ENCODE measurements at places on chromosomes 6 and 20.

DNA sequence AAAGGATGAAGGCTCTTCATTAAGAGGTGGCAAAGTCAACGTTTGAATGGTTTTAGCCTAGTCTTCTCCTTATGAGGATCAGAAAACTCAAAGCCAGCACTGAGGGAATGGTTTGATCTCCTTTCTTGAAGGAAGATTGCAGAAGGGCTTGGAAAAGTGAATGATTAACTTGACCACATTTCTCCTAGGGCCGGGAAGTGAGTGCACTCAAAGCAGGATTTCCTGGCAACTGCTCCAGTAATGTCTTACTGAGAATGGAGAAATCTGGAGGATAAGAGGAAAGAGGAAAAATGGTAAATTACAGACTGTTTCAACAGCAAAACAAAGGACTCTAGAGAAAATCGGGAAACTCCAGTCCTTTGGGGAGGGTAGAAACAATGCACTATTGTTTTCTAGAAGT, 189.0 kb upstream of the FOXA2 start:
- DNase-seq = no peak

DNA sequence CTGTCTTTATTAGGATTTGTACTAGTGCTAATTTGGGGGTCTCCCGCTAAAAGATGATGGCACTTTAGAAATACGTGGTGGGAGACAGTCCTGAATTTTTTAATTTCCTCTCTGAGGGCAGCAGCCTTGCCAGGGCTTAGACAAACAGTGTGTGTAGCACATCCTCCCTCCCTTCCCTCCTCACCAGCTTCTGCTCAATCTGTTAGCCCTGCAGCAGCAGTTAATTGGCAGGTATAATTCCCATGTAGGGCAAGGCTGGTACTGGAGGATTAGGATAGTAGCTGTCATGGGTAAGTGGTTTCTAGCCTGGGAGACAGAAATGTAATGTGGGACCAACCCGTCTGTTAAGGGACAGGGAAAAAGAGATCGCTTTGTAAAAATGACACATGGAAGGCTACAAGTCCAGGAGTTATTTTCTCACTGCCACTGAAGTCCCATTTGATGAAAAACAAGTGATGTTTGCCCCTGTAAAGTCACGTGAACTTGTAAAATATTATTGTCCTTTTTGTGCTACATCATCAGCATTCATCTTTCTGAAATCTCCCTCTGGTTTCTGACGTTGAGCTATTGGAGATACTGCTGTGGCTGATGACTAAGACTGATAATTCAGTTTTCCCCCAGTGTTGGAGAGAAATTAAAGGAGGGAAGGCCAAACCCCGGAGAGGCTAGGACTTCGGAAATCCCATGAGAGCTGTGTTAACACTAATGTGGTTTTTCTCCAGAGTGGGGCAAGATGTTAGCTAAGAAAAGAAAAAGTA, 40.6 kb downstream of the CTNNBL1 start:
- no peak for DNase-seq

GRCh38 chr6:63649269-63649668, 13.7 kb downstream of the PHF3 start:
- no peak for DNase-seq

DNA sequence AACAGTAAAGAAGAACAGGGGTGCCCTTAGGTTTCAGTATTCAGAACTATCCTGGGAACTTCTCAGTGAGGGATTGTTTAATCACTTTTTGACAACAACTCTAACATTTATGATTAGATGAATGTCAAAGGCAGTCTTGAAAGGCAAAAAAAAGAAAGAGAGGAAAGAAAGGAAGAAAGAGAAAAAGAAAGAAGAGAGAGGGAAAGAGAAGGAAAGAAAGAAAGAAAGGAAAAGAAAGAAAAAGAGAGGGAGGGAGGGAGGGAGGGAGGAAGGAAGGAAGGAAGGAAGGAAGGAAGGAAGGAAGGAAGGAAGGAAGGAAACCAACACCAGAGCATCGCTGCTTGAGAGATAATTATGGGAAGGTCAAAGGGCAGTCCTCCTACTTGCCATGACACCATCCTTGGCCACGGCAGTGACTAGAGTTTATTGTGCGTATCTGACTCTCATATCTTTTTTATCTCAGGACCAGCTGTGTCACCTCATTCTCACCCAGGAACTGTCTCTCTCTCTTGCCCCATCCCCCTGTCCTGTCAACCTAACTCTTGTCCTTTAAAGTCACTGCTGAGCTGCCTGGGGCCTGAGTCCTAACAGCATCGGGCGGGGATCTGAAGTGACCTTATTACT, 96.8 kb upstream of the ATXN1 start:
- peak; percentile 21 for DNase-seq

GRCh38 chr6:132341646-132342045, 59.6 kb downstream of the MOXD1 start:
- DNase-seq = no peak

GRCh38 chr6:104558746-104559145, 301.0 kb downstream of the HACE1 start:
- DNase-seq = no peak

GRCh38 chr6:144211160-144211559, 60.8 kb downstream of the STX11 start:
- DNase-seq = no peak

- DNase-seq = no peak
These were observed 34.3 kb upstream of the LAMP5 start for GRCh38 chr20:9480066-9480465.

GRCh38 chr6:100257793-100258395, 206.8 kb downstream of the SIM1 start:
- peak; percentile 94 for DNase-seq

DNA sequence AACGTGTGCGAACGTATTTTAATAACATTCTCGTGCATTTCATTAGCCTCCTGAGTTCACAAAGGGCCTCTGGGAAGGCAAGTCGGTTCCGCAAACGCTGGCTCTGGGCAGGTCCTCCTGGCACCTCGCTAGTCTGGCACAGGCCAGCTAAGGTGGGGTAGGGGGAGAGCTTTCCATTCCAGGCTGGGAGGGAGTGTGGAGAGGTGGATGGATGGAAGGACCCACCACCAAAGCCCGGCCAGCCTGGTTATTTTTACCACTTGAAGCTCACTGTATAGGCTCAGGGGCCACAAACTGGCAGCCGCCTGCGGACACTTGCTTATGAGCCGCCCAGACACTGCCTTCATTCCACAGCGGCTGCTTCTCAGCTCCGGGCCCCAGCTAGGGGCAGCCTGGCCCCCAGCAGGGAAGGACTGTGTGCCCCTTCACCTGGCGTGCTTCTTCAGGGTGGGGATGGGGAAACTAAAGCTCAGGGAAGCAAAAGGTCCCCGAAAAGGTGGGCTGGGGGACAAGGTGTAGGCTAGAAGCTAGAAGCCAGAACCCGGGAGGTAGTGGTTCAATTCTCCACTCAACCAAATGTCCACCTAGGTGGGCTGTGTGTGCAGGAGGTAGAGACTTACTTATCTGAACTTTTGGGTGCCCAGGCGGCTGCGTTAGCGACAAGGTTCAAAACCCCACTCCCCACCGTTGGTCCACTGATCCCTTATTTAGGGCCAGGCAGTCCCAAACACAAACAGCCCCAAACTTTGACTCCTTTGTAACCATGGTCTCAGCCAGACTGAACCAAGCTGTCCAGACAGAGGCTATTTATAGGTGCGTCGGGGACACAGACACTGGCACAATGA, 1.7 kb downstream of the PMEPA1 start:
- no peak for DNase-seq

- DNase-seq = no peak
These were observed 19.9 kb upstream of the CRIP3 start for GRCh38 chr6:43328528-43328927.

DNA sequence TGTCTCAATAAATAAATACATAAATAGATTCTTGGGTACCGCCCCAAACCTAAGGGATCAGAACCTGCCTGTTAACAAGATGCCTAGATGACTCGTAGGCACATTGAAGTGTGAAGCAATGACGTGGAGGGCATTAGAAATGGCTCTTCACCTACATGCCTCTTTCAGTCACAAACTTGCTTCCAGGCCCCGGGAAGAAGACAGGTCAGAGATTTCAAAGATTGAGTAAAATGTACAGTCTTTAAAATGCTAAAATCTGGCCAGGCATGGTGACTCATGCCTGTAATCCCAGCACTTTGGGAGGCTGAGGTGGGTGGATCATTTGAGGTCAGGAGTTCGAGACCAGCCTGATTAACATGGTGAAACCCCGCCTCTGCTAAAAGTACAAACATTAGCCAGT, 480.8 kb upstream of the JARID2 start:
- DNase-seq = no peak

DNA sequence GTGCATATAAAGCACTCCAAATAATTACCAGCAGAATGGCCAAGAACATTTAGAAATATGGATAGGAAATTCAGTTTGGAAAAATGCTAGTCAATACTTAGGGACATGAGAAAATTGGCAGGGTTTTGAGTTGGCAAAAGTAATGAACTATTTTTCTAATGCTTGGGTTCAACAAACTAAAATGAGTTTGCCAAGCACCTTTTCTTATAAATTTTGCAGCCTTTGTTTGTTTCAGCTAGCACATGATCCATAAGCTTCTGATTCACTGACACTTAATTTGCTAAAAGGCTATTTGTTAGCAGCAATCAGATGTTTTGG, 324.8 kb downstream of the QKI start:
- no peak for DNase-seq

DNA sequence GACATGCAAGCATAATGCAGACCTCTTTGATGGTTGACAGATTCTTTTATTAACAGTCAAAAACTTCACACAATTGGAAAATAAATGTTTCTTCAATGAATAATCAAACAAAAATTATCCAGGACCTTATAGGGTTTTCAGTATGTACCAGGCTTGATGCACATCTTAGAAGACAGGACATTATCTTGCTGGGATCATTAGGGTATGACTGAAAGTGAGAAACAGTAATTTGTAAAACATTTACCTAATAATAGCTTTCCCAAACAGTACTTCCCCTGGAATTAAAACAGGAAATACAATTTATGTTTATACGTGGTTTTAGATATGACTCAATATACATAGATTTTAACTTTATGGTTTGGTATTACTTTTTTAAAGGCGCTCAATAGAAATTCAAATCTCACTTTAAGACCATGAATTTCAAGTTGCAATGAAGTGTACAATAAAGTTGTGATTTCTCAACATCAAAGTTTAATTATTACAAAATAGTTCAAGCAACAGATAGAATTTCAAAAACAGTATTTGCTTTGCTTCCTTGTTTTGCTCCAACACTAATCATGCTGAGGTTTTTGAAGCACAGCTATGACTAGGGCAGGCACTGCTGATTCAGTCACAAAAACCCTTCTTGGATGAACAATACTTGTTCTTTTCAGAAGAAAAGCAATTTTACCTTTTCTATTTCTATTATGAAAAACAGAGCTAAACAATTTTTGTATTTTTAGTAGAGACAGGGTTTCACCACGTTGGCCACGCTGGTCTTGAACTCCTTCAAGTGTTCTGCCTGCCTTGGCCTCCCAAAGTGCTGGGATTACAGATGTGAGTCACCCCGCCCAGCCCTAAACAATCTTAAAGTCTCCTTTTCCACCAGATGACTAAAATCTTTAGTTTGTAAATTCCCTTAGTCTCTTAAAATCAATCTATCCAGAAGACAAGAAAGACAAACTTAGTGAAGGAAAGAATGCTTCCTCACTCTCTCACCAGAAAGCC, 13.7 kb downstream of the SOD2 start:
- no peak for DNase-seq

GRCh38 chr6:45084257-45084656, 243.9 kb upstream of the RUNX2 start:
- DNase-seq = no peak

- DNase-seq = no peak
These were observed 291.1 kb downstream of the CLIC5 start for GRCh38 chr6:45724511-45724910.

GRCh38 chr20:41436679-41437078, 70.1 kb upstream of the EMILIN3 start:
- no peak for DNase-seq

- peak; percentile 54 for DNase-seq
These were observed 287.1 kb downstream of the ADGB start for GRCh38 chr6:146885708-146886457.

DNA sequence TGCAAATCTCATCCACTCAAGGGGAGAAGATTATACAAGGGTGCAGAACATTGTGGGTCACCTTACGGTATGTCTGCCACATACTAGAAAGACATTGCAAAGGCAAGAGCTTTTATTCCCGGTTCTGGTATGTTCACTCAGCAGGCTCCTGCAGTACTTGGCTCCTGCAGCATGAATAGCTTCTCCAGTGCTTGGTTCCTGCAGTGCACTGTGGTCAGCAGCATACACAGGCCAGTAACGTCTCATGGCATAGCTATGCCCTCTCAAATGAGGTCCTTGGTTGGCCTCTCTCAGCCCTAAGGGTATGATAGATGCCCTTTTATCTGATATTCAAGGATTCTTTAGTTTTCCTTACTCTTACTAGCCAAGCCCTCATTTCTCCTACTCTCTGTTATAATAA, 12.6 kb downstream of the TCP11 start:
- DNase-seq = no peak

- DNase-seq = no peak
These were observed 529.0 kb downstream of the TBC1D32 start for GRCh38 chr6:120805276-120805675.

DNA sequence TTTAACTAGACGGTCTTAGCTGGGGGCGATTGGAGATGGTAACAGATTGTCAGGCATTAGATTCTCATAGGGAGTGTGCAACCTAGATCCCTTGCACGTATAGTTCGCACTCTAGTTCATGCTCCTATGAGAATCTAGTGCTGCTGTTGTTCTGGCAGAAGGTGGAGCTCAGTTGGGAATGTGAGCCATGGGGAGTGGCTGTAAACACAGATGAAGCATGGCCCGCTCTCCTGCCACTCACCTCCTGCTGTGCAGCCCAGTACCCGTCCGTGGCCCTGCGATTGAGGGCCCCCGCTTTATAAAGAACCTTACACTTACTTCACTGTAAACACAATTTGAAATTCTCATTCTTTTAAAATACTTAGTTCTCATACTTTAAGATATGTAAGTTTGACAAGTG, 339.4 kb downstream of the CDH26 start:
- DNase-seq = no peak

DNA sequence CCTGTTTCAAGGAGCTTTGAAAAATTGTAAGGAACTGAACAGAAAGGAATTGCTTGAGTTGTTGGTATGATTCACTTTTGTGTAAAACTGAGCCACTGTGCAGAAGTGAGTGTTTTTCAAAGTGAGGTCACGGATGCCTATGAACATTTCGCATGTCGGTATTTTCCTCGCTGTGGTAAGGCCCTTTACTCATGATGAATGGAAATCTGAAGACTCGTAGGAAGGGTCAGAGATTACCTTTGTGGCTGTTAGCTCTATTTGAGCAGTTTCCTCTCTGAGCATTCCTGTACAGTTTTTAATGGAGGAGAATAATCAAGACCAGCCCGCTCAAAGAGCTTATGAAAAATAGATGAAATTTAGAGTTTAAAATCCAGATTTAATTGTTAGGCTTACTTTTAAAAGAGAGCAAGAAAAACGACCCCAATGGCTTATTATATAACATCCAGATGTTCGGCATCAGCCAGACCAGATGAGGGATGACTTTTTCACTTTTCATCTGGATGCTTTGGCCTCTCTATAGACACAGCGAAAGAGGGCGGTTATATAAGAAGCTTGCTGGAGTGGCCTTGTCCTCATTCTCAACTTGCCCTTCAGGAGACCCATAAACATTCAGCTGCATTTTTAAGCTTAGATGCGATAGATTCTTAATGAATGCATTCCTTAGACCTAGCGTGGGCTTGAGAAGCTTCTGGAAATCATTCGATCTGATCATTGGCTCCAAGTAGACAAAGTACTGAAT, 99.5 kb downstream of the CD83 start:
- DNase-seq = no peak

- DNase-seq = peak; percentile 58
These were observed 38.6 kb downstream of the OVOL2 start for GRCh38 chr20:18019068-18019467.

Data from OCI-M1 (cell line).